Nephron progenitor cell (in vitro differentiated cells): ENCODE measurements at places on chromosomes 1 and 21.

DNA sequence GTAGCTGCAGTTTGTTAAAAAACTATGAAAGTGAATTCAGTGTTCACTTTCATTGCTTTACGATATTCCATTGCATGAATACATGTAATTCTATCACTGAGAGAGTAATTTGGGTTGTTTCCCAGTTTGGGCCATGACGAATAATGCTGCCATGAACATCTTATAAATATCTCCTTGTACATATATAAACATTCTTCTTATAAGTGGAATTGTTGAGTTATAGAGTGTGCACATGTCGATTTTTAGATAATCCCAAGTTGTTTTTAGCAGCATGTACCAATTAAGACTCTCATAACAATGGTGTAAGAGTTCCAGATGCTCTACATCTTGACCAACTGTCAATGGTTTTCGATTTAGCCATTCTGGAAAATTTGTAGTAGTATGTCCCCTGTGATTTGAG lies 40.9 kb downstream of the ALG6 start:
- DNase-seq = no peak
- no peak overlapping the region for H3K4me3 ChIP-seq
- no peaks in the 10 kb centered on the region for H3K4me1 ChIP-seq
- H3K27me3 ChIP-seq = peaks cover 3% of the 10 kb centered on the region
- H3K36me3 ChIP-seq = peaks cover 3% of the 10 kb centered on the region

GRCh38 chr21:23218667-23219066 lies 2220.5 kb downstream of the NCAM2 start:
- H3K4me3 ChIP-seq = no peak overlapping the region
- DNase-seq = no peak
- H3K27ac ChIP-seq = peak overlapping the region; percentile 90
- H3K4me1 ChIP-seq = no peaks in the 10 kb centered on the region
- no peaks in the 10 kb centered on the region for H3K36me3 ChIP-seq

GRCh38 chr1:162248854-162249535 lies 127.7 kb downstream of the SPATA46 start:
- peaks cover 6% of the 10 kb centered on the region for H3K27me3 ChIP-seq
- H3K4me3 ChIP-seq = no peak overlapping the region
- H3K36me3 ChIP-seq = no peaks in the 10 kb centered on the region
- peaks cover 4% of the 10 kb centered on the region for H3K4me1 ChIP-seq
- H3K27ac ChIP-seq = no peak overlapping the region

GRCh38 chr21:44986471-44987291 lies 46.9 kb downstream of the SLX9 start:
- DNase-seq = no peak
- H3K27ac ChIP-seq = no peak overlapping the region
- H3K27me3 ChIP-seq = no peaks in the 10 kb centered on the region
- H3K36me3 ChIP-seq = no peaks in the 10 kb centered on the region
- H3K4me3 ChIP-seq = no peak overlapping the region

- H3K27me3 ChIP-seq = no peaks in the 10 kb centered on the region
- H3K4me1 ChIP-seq = peaks cover 63% of the 10 kb centered on the region
- DNase-seq = no peak
- H3K36me3 ChIP-seq = no peaks in the 10 kb centered on the region
Measured at GRCh38 chr1:87155170-87155569, 173.5 kb upstream of the LMO4 start.

DNA sequence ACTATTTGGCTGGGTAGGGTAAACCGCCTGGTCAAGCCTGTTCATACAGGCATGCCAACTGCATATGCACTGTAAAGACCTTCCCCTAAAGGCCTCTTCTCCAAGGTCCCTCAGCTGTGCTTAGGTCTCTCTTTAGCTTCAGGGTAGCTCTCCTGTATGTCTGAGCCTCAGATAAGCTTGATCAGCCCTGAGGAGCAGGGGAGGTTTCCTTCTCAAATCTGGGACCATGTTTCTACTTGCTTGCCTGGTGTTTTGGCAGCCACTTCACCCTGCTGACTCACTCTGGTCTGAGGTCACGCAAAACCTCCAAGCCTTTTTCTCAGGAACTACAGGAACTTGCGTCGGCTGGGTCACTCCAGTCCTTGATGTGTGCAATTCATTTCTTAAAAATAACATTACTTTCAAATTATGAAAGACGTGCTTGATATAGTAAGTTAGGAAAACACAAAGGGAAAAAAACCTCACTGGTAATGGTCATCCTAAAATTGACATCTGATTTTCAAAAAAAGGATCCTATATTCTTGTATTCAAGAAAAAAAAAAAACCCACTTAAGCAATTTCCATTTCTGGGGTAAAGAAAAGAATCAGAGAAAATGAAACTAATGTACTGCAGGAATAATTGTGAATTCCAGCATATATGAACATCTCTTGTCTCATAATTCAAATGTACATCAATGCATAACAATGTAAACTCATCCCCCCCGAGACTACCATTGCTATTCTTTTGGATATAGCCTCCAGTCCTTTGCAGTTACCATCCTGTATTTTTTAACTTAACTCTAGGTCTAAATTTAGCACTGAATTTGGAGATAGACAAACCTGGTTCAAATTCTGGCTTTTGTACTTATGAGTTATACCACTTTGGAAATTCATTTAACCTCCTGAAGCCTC lies 24.8 kb upstream of the RNF19B start:
- H3K4me3 ChIP-seq = no peak overlapping the region
- peaks cover 24% of the 10 kb centered on the region for H3K4me1 ChIP-seq
- H3K27ac ChIP-seq = no peak overlapping the region
- H3K36me3 ChIP-seq = no peaks in the 10 kb centered on the region

GRCh38 chr21:34807146-34807880 lies 138.5 kb downstream of the CLIC6 start:
- no peak overlapping the region for H3K4me3 ChIP-seq
- H3K27me3 ChIP-seq = peaks cover 6% of the 10 kb centered on the region
- peaks cover 26% of the 10 kb centered on the region for H3K4me1 ChIP-seq
- no peak overlapping the region for H3K27ac ChIP-seq
- DNase-seq = no peak

DNA sequence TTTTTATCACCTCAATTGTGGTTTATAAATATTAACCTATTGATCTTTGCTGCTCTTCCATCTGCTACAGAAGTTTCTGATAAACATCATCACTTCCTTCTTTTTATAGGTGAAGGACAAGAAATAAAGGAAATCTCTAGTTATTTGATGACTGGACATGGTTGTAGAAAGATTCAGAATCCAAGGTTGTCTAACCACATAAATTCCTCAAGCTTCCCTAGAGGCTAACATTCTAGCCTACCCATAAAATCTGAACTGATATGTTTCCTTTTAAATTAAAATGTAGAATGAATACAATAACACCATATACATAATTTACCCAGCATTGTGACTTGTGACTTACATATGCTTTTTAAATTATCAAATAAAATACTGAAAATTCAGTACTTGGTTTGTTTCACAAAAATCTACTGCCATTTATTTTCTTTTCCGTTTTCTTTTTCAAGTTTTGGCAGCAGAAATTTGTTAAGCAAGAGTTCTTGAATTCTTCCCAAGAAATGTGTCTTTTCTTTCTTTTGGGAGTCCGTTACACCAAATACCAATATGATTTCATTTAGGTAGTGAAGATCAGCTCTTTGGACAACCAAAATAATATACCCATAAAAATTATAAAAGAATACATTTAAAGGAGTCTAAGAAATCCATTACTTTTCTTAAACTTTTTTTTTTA lies 513.2 kb upstream of the ADGRL2 start:
- H3K4me1 ChIP-seq = peaks cover 8% of the 10 kb centered on the region
- no peak overlapping the region for H3K4me3 ChIP-seq
- no peak for DNase-seq

GRCh38 chr1:232880354-232880753 lies 70.1 kb upstream of the NTPCR start:
- peaks cover 38% of the 10 kb centered on the region for H3K4me1 ChIP-seq
- DNase-seq = peak; percentile 12
- no peak overlapping the region for H3K27ac ChIP-seq
- H3K36me3 ChIP-seq = no peaks in the 10 kb centered on the region

DNA sequence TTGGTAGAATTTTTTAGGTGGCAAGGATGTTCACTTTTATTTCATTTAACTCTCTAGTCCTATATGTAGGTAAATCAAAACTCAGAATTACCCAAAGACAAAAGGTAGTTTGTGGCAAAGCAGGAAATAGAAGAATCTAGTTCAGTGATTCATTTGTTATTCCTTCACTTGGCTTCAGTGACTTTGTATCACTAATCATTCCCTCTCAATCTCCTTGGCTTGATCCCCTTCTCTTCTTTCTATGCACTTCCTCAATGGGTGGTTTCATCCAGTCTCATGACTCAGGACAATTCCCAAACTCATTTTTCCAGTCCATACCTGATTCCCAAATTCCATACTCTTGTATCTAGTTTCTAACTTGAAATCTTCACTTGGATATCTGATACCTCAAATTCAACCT lies 64.9 kb downstream of the PRKACB start:
- H3K27me3 ChIP-seq = peaks cover 2% of the 10 kb centered on the region
- H3K27ac ChIP-seq = peak overlapping the region; percentile 76
- peaks cover 47% of the 10 kb centered on the region for H3K36me3 ChIP-seq

- peak overlapping the region; percentile 68 for H3K27ac ChIP-seq
- H3K36me3 ChIP-seq = peaks cover 31% of the 10 kb centered on the region
- H3K4me1 ChIP-seq = peaks cover 33% of the 10 kb centered on the region
- peaks cover 2% of the 10 kb centered on the region for H3K27me3 ChIP-seq
Measured at GRCh38 chr1:11981378-11982009, 1.2 kb downstream of the MFN2 start.

DNA sequence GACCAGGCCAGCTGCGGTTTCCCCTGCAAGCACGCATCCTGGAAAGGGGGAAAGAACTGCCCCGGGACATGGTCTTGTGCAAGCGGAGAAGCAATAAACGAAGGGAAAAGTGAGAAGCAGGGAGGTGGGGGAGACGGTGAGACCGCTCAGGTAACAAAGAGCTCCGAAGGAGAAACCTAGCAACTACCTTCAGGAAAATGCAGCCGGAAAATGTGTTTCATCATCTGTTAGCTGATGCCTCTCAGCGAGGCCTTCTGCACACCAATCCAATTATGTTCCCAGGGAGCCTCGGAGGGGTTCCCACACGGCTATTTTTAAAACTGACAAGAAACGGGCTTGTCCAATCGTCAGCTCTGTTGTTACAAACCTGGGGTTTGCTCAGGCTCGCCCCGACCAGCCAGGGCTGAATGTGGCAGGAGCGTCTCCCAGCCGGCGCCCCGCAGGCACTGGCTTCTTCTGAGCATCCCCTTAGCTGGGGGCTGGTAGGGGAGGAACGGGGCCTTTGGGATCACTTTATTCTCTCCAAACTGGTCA lies 3.4 kb downstream of the RIPK4 start:
- H3K27ac ChIP-seq = no peak overlapping the region
- H3K4me1 ChIP-seq = peaks cover 63% of the 10 kb centered on the region
- H3K27me3 ChIP-seq = peaks cover 85% of the 10 kb centered on the region
- H3K36me3 ChIP-seq = no peaks in the 10 kb centered on the region

GRCh38 chr1:15951341-15952153 lies 24.4 kb downstream of the ZBTB17 start:
- peaks cover 4% of the 10 kb centered on the region for H3K27me3 ChIP-seq
- no peak for DNase-seq
- H3K36me3 ChIP-seq = peaks cover 38% of the 10 kb centered on the region
- H3K4me3 ChIP-seq = no peak overlapping the region

DNA sequence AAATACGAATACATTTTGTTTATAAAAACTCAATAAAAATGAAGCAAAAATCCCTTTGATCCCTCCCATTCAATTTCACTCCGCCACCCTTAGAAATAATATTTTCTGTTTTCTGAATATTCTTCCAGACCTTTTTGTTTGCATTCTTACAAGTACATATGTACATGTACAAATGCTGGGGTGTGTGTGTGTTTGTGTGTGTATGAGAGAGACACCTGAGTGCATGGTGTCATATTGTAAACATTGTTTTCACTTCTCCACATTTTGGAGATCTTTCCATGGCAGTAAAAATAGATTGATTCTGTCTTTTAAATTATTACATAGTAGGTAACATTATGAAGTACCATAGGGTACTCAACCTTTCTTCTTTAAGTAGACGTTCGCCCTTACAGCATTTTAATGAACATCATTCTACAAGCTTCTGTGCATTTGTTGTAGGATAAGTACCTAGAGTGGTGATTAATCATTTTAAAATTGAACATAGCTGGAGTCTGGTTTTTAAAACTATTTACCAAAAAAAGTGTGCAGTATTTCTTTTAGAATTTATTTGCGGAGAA lies 1.3 kb upstream of the MPC2 start:
- peaks cover 3% of the 10 kb centered on the region for H3K27me3 ChIP-seq
- H3K36me3 ChIP-seq = peaks cover 20% of the 10 kb centered on the region
- peaks cover 30% of the 10 kb centered on the region for H3K4me1 ChIP-seq
- no peak for DNase-seq

- peak; percentile 51 for DNase-seq
- peak overlapping the region; percentile 97 for H3K27ac ChIP-seq
- peak overlapping the region; percentile 99 for H3K4me3 ChIP-seq
- H3K27me3 ChIP-seq = no peaks in the 10 kb centered on the region
- H3K36me3 ChIP-seq = peaks cover 36% of the 10 kb centered on the region
Measured at GRCh38 chr1:37989361-37989930, 376 bp downstream of the SF3A3 start.

DNA sequence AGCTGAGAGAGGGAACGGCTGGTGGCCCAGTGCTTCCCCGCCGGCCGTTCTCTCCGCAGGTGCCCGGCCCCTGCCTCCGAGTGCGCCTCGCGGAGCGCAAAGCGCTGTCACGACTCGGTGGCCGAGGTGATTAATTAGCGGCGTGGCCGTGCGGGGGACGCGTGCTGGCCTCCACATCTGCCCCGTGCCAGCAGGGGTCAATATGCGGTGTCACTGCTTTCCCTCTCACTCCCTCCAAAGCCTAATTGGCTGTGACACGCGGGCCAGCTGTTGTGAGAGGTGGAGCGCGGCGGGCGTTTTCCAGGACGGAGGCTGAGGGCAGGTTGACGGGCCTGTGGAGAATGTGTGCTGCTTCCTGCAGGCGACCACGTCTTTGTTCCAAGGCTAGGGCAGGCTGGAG lies 239.0 kb downstream of the LMX1A start:
- no peaks in the 10 kb centered on the region for H3K36me3 ChIP-seq
- H3K27ac ChIP-seq = no peak overlapping the region
- peak; percentile 78 for DNase-seq
- peak overlapping the region; percentile 15 for H3K4me3 ChIP-seq
- H3K27me3 ChIP-seq = peaks cover 97% of the 10 kb centered on the region

GRCh38 chr1:12552951-12553921 lies 64.8 kb downstream of the DHRS3 start:
- peaks cover 59% of the 10 kb centered on the region for H3K4me1 ChIP-seq
- peaks cover 12% of the 10 kb centered on the region for H3K36me3 ChIP-seq
- peaks cover 14% of the 10 kb centered on the region for H3K27me3 ChIP-seq
- DNase-seq = no peak
- no peak overlapping the region for H3K4me3 ChIP-seq
- peak overlapping the region; percentile 73 for H3K27ac ChIP-seq

GRCh38 chr1:56938646-56939045 lies 27.2 kb downstream of the C8B start:
- H3K4me1 ChIP-seq = no peaks in the 10 kb centered on the region
- no peaks in the 10 kb centered on the region for H3K36me3 ChIP-seq
- no peak overlapping the region for H3K27ac ChIP-seq
- peaks cover 16% of the 10 kb centered on the region for H3K27me3 ChIP-seq

GRCh38 chr1:170929835-170930554 lies 5.3 kb upstream of the MROH9 start:
- peaks cover 7% of the 10 kb centered on the region for H3K27me3 ChIP-seq
- no peaks in the 10 kb centered on the region for H3K36me3 ChIP-seq
- peaks cover 6% of the 10 kb centered on the region for H3K4me1 ChIP-seq

- DNase-seq = no peak
- H3K4me3 ChIP-seq = peak overlapping the region; percentile 63
- peaks cover 58% of the 10 kb centered on the region for H3K4me1 ChIP-seq
Measured at GRCh38 chr1:2103266-2103900, 53.2 kb downstream of the PRKCZ start.
